ENCODE measurements at places on chromosomes 13 and 19. TPM values are rescaled to one million over a fixed set of nuclear protein-coding genes. Genes with fewer than 3 reads are reported as not detected.

DNA sequence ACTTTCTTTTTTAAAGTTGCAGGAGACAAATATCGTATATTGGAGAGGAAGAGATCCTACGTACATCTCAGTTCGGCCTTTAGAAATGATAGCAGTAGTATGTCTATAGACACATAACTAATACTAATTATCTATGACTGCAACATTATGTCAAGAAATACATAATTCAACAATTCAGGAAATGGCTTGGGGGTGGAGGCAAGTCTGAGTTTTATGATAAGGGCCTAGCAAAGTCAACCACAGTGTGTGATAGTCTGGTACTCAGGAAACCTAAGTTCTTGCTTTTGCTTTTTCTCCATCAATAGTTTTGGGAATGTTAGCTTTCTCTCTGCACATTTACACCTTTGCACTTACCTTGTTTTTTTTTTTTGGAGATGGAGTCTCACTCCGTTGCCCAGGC, 27.5 kb upstream of the OBI1 start:
- no peak for DNase-seq

- no peak for DNase-seq
These were observed 9.0 kb downstream of the PPP1R14A start for GRCh38 chr19:38247126-38247525.

DNA sequence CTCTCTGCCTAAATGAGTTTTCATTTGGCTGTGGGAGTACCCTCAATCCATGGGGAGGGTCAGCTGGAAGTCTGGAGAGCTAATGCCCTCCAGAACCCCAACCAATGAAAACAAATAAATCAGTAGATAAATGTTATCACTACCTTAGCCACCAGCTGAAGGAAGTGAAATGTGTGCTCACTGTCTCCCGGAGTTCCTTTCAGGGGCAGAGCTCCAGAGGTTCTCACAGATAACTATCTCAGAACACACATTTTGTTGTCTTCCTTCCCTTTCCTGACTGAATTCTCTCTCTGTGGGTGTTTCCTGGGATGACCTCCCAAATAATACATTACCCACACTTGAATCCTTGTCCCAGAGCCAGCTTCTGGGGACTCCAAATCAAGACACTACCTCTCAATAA, 779.6 kb downstream of the DIAPH3 start:
- no peak for DNase-seq

DNA sequence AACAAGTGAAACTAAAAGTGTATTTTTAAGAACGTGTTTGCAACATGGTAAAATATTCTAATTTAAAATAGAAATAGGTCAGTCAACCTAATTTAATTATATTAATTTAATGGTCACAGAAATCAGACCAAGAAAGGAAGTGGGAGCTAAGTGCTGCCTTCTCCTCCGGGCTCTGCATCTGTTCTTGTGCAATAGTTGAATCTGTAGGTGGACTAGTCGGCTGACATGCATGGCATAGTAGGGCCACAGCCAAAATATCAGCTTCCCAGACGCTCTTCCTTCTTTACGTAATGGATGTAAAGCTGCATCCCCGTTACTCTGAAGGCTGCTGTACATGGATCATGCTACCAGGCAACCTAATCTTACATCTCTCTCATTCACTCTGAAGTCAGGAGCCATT, 47.3 kb downstream of the COL4A1 start:
- no peak for DNase-seq

DNA sequence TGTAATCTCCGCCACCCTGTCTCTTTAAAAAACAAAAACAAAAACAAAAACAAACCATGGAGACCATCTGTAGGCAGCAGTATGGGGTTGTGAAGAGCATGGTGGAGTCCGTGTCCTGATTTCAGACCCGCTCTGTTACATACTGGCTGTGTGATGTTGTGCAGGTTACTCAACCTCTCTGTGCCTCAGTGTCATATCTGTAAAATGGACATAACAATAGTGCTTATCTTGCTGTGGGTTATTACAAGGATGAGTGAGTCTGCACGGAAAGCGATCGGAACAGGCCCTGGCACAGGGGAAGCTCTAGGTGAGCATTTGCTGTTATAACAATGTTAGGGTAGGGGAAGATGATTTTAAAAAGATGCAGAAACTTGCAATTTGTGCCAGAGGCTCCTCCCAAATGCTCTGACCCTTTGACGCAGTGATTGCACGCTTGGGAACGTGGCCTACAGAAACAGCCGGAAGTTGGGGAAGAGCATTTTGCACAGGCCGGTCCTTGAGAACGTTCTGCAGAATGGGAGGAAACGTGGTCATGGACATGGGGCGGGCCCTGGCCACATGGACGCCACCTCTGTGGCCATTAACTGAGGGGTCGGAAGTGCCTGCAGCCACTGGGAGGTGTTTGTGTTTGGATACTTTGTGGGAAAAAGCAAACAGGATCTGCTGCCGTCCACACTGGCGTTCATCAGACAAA, 15.7 kb upstream of the SELENOW start:
- no peak for DNase-seq

DNA sequence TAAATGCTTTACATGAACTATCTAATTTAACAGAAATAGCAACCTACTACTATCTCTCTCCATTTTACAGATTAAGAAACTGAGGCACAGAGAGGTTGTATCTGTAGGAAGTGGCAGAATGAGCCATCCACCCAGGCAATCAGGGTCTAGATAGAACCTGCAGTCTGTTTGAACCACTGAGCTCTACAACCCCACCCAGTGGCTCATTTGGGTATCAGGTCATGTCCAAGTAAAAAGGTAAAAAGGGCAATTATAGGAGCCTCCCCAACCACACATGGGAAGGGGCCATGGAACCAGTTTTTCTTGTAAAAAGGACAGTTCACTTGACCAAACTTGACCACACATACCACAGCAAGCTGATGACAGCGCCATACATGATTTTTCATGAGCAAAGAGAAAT, 92.9 kb upstream of the SGCG start:
- peak; percentile 58 for DNase-seq

DNA sequence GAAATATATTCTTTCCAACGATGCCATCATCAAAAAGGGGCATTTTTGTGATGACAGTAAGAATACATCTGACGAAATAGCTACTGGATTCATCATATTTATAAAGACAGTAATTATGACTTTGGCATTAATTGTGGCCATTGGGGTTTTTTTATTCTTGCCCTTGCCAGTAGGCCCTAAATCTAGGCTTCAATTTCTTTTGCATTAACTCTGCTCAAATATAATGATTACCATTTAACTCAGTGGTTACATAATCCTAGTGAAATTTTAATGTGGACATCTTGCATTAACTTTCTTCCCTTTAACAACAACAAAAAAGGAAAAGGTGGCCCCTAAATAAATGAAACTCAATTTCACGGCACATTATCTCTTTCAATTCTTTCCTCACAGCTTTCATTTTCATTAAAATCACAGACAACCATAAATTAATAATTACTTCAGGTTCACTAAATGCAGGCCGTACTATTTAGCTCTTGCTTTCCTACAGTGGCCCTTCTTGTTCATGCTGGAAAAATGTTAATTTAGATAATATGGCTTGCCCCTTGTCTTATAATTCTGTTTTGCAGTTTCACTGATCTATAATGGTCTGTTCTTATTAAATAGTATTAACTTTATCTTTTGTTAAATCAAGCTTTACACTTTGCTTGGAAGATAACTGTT, 615.6 kb downstream of the DACH1 start:
- no peak for DNase-seq

DNA sequence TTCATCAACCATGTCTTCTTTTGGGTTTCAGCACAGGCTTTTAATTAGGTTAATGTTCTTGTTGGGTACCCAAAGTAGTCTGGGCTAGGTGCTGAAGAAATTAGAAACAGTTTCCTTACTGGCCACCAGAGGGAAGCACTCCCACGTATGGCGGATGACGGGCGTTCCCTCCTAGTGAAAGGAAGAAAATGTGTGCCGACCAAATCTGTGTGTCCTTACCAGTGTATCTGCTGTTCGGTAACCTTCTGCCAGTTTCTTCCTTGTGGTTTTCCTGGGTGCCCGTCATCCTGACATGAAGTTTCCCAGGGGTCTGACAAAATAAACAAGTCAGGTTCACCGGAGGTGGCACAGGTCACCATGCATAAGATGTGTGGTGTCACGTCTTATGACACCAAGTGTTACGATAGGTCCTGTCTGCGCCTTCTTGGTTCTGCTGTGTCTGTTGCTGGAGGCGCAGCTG, 6.0 kb upstream of the WDR88 start:
- DNase-seq, result peak; percentile 63

- peak; percentile 87 for DNase-seq
These were observed 79.4 kb upstream of the ABCC4 start for GRCh38 chr13:95380468-95381211.

- no peak for DNase-seq
These were observed 36.7 kb upstream of the RANBP3 start for GRCh38 chr19:6014551-6015135.

- no peak for DNase-seq
These were observed 64.0 kb upstream of the ZNF681 start for GRCh38 chr19:23822735-23823134.

GRCh38 chr19:33297401-33298145, 4.8 kb downstream of the CEBPA start:
- DNase-seq, result no peak

The FAM216B gene
- total RNA-seq, result 0.16 TPM

The WDR87 gene
- total RNA-seq, result 12.1 TPM

The ZNF577 gene
- 85.2 TPM for total RNA-seq

The CSNK1G2 gene
- 159 TPM for total RNA-seq

The TUBA3C gene
- 306 TPM for total RNA-seq

The CGB8 gene
- 0.43 TPM for total RNA-seq

The FAM174C gene
- 128 TPM for total RNA-seq

The CYP4F8 gene
- total RNA-seq, result 0.71 TPM

The OR7A5 gene
- 4.3 TPM for total RNA-seq

The SYNE4 gene
- 1.3 TPM for total RNA-seq

The ATXN8OS gene
- not detected for total RNA-seq

The THSD8 gene
- 3.0 TPM for total RNA-seq

The TTYH1 gene
- total RNA-seq, result 248 TPM

The RNF113B gene
- total RNA-seq, result 33.6 TPM

The STOML3 gene
- not detected for total RNA-seq

The OR10H1 gene
- 0.25 TPM for total RNA-seq

The TPT1 gene
- total RNA-seq, result 789 TPM

Measured in testis (tissue), 5 donors.